ENCODE measurements at places on chromosomes 2 and 18.

- no peak for DNase-seq
These were observed 459.8 kb upstream of the FSIP2 start for GRCh38 chr2:185278761-185279160.

DNA sequence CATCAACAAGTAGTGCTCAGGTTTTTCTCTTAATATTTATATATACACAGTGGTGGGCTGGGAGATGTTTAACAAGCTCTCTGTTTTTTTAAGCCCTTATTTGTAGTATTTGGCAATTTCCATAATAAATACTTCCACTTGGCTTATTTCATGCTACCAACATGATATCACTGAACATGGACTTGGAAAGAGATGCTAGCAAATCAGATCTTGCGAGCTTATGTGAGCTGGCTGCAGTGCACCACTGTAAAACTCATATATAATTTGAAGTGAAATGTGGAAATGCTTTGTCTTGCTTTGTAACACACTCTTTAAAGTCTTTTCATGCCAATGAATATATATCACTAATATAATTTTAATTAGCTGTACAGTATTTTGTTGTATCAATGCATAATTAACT lies 155.7 kb downstream of the ALK start:
- DNase-seq, result no peak

GRCh38 chr2:168564641-168565040 lies 108.6 kb downstream of the CERS6 start:
- DNase-seq, result no peak

DNA sequence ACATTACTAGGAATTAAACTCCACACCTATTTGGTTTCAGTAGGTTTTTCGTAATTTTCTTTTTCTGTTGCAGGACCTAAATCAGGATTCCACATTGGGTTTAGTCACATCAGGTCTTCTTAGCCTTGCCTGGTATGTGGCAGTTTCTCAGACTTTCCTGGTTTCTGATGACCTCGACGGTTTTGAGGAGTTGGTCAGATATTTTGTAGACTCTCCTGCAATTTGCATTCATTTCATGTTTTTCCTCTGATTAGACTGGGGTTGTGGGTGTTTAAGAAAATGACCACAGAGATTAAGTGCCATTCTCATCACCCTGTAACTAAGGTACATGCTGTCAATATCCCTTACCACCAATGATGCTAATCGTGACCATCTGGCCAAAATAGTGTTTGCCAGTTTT lies 97.3 kb upstream of the ST6GAL2 start:
- DNase-seq, result no peak

DNA sequence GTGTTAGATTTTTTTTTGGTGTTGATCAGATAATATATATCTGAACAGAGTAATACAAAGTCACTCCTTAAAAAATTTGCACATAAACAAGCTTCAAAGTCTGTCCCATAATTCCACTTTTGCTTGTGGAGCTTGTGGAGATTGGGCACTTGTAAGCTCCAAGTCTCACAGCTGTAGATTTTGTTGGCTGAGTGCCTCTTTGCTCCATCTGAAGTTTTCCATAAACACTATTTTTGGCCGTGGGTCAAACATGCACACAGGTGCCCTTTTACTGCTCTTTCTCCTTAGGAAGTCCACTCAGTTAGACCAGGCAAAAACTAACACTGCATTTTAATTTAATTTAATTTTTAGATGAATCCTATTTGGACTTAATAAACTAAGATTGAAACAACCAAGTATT lies 3.6 kb upstream of the KCNJ13 start:
- no peak for DNase-seq

DNA sequence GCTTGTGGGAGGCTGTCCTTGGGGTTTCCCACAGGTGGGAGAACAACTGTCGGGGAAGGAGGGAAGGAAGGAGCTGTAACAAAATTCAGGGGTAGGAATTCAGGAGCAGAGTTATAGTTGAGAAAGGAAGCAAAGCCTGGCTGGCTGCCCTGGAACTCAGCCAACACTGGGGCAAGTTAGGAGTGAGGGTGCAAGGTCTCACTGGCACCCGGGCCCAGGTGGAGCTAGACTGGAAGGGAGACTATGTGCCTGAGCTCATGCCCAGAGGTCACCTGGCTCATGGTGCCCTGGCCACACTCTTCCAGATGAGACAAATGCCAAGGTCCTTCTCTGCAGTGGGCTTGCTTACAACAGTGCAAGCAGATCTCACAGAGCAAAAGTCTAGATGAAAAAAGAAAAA lies 75.6 kb upstream of the ARHGAP28 start:
- no peak for DNase-seq

DNA sequence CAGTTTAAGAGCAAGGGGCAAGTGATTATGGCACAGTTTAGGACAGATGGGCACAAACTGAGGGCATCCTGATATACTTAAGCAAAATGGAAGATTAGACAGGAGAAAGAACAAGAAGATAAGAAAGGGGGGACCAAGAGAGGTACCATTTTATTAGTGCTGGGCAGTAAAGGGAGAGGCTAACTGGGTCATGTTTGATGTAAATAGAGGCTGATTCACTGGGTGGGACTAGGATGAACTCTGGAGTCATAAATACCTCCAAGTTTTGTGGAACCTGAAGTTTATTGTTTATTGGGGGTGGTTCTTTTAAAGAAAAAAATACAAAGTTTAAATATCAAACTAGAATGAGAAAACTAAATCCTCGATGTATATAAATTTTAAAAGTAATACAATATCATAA lies 1067.2 kb upstream of the GYPC start:
- no peak for DNase-seq

DNA sequence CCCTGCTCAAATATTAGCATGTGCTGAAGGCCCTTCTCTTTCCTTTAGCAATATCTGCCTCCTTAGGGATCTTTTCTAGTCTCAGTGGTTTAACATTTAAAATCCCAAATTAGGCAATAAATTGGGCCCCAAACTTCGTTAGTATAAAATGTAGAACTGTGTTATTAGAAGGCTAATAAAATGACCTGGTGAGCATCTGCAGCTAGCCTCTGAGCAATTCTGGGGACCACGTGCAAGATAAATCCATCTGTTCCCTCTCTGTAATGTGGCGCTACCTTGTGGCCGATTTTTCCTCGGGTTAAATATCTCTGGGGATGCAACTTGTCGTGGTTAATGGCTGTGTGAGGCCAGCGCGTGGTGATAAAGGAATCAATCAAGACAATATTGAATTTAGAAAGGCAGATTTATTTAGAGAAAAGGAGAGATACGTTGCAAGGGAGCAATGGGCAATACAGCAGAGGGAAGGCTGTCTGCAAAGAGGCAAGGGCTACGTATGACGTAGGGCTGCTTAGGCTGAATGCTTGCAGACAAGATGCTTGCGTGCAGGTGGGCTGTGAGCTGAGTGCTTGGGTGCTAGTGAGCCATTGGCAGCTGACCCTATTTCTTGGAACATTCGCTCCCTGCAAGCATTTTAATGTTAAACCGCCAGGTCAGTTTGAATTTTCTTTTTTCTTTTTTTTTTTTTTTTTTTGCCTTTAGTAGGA lies 18.5 kb upstream of the IL36G start:
- no peak for DNase-seq

GRCh38 chr2:224941960-224942359 lies 100.3 kb downstream of the DOCK10 start:
- DNase-seq, result no peak

DNA sequence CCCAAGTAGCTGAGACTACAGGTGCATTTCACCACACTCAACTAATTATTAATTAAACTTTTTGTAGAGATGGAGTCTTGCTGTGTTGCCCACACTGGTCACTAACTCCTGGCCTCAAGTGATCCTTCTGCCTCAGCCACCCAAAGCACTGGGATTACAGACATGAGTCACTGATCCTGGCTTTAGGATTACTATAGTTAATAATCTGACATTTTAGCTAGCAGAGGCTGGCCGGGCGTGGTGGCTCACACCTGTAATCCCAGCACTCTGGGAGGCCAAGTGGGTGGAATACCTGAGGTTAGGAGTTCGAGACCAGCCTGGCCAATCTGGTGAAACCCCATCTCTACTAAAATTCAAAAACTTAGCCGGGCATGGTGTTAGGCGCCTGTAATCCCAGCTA lies 39.5 kb downstream of the USP34 start:
- no peak for DNase-seq

DNA sequence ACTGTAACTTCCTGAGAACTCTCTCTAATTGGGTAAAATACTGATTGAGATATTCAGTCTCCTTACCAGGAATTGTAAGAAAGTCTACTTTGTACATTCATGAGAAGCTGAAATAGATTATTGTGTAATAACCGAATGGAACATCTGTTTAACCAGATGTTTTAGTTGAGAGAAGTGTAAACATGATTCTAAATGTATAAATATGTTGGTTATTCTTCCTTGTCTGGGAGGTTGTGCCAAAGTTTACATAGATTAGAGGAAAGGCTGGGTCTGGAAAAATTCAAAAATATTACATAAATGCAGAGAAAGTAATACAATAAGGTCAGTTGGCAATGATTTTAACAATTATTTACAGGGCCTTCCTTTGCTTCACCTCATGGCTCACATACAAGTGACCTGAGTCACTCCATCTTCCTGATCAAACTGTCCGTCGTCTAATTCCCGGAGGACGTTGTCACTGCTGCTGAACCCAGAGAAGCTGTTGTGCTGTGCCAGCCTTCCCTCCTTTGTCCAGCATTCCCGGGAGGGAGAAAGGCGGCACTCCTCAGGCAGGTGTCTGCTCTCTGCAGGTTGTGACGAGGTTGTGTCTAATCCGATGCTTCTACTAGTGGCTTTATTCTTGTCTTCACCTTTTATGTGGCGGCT lies 55.9 kb downstream of the MOB4 start:
- DNase-seq, result no peak

DNA sequence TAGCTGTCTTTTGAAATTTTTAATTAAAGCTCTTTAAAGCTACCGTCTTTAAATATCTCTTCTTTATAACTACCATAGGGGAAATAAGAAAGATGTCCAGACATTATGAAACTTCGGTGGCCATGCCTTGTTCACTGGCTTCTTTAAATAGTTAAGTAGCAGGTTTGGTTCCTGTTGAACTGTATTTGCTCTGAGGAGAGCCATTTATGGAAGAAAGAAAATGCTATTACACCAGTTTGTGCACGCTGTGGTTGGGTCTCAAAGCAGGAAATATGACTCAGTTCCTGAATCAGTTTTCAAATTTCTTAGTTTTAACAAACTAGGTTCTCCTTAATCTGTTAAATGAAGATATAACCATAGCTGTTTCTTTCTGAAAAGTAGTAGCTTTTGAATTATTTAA lies 12.2 kb downstream of the ARPC2 start:
- DNase-seq, result no peak

DNA sequence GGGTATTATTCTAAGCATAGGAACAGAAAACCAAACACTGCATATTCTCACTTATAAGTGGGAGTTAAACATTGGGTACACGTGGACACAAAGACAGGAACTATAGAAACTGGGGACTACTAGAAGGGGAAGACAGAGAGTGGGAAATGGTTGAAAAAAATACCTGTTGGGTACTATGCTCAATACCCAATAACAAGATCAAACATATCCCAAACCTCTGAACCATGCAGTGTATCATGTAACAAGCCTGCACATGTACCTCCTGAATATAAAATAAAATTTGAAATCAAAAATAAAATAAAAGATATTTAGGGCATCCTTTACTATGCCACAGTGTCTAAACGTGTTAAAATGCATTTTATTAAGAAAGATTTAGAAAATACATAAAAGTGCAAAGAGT lies 221.0 kb upstream of the TFPI start:
- no peak for DNase-seq

- no peak for DNase-seq
These were observed 150.7 kb downstream of the CCDC102B start for GRCh38 chr18:68948622-68949021.

DNA sequence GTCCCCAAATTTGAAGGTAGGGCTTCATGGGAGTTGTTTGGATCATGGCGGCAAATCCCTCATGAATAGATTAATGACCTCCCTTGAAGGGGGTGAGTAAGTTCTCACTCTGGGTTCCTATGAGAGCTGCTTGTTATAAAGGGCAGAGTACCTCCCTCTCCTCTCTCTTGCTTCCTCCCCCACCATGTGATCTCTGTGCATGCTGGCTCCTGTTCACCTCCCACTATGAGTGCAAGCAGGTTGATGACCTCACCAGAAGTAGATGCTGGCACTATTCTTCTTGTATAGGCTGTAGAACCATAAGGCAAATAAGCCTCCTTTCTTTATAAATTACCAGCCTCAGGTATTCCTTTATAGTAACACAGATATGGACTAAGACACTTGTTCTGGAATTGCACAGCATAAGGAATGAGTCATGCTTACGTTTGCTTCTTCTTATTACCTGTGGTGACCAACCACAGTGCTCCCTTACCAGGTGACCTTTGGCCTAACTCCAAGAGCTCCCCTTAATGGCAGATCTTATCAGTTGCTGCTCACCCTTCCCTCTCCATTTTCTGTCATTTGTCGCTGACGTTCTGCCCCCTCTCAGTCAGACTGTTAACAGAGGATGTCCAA lies 559.5 kb upstream of the GCFC2 start:
- DNase-seq, result no peak

- DNase-seq, result no peak
These were observed 221.9 kb upstream of the RBBP8 start for GRCh38 chr18:22711192-22711685.
